Osteocyte (in vitro differentiated cells): ENCODE measurements at places on chromosomes 6 and 20. TPM values are rescaled to one million over a fixed set of nuclear protein-coding genes. Genes with fewer than 3 reads are reported as not detected.

ADTRP gene
- not detected in 2 replicates for total RNA-seq

RALGAPA2 gene
- total RNA-seq: 15.2 and 19.1 TPM in 2 replicates

DNA sequence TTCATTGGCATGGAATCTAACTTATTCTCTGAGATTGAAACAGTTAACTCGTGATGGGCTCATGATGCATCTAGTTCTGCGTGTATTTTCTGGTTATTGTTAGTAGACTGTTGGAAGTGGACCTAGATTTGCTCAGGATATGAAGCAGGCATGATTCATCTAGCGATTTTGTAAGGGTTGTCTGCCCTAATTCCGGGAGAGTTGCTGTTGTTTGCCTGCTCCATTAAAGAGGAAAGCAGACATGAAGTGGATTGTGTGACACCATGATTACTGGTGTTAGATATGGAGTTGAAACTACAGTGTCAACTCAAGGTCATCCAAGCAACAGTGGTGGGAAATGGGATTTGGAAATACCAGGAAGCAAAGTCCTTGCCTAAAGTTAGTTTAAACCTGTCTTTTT is 41.0 kb downstream of the SOX4 start:
- DNase-seq: peak; percentile 4

DNA sequence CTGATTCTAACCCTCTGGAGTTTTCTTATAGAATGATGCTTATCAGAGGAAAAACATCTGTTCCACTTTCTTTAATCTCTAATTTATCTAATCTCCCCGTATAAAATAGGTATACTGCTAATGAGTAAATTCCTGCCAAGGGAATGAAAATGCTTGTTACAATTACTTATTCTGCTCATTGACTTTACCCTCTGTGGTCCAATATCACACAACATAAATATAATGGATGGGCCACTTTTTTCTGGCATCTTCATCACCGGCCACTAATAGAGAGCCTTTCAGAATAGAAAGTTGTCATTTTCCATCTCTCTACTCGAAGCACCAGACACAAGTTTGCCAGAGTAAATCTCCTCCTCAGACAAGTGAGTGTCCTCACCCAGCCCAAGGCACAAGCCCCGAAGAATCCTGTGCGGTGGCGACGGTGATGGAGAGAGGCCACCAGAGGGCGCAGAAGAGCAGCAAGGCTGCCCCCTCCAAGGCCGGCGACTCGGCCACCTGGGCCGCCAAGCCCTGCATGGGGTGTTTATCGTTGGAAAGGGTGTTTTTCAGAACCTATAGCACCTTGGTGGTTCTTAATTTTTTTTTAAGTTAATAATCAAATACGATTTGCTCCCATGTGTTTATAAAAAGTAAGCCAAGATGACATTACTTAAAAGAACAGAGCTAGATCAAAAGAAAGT is 212.9 kb upstream of the ARID1B start:
- peak; percentile 91 for DNase-seq

DNA sequence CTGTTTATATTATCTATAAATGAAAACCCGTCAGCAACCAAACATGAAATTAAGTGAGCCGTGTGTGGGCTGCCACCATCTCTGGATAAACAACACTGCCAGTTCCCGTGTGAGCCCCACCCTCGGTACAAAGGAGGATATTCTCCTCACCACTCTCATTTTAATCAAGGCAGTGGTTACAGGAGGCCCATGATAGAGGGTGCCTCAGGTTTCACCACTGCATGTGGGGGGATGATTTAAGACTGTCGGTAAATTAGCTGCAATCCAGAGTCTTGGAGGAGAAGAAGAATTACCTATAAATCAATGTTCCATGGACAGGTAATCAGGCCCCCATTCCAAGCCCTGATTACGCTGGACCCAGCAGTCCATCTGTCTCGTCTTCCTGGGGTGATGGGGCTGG is 361.6 kb upstream of the SULF2 start:
- no peak for DNase-seq

DNA sequence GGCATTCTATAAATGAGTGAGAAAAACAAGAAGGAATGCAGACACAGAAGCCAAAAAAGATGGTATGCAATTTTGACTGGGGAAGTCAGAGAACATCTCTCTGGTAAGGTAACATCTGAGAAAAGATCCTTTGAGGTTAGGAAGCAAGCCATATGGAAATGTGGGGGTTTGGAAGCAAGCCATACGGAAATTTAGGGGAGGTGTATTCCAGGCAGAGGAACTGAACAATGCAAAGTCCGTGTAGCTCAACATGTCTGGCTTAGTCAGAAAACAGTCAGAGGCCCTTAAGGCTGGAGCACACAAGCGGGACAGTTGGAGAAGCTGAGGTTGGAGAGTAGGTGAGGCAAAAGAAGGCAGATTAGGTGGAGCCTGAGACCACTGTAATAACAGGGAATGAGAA is 35.3 kb downstream of the RALGAPA2 start:
- DNase-seq: no peak

DNA sequence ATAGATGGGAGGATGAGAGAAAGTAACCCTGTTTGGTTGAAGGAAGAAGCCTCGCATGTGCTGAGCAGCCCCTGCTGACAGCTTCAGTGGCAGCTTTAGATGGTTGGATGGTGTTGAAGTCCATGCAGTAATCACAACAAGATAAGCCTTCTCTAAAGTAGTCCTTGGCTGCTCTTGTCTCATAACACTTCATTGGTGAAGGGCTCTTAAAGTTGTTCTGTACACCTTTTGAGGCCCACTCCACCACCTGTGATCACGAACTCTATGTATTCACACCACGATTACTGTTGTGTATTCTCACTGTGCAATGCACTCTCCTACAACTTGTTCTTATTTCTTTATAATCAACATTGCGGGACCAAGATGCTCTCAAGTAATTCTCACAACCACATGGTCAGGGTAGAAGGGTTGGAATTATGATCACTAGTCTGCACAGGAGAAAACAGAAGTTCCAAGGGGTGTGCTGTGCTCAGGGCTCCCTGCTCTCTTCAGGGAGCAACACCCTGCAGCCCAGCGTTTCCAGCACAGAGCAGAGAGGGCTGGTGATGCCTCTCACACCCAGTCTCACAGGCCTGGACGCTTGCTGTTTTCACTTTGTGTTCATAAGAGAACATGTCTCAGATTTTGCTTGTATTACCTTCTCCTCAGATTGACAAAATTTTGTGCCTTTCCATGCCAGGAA is 294.4 kb downstream of the SMOC2 start:
- DNase-seq: no peak

- DNase-seq: no peak
These were observed 16.1 kb downstream of the GMPR start for GRCh38 chr6:16254535-16254934.

DZANK1 gene
- 1.9 and 2.4 TPM in 2 replicates for total RNA-seq

DEFB124 gene
- total RNA-seq: not detected in 2 replicates

DNA sequence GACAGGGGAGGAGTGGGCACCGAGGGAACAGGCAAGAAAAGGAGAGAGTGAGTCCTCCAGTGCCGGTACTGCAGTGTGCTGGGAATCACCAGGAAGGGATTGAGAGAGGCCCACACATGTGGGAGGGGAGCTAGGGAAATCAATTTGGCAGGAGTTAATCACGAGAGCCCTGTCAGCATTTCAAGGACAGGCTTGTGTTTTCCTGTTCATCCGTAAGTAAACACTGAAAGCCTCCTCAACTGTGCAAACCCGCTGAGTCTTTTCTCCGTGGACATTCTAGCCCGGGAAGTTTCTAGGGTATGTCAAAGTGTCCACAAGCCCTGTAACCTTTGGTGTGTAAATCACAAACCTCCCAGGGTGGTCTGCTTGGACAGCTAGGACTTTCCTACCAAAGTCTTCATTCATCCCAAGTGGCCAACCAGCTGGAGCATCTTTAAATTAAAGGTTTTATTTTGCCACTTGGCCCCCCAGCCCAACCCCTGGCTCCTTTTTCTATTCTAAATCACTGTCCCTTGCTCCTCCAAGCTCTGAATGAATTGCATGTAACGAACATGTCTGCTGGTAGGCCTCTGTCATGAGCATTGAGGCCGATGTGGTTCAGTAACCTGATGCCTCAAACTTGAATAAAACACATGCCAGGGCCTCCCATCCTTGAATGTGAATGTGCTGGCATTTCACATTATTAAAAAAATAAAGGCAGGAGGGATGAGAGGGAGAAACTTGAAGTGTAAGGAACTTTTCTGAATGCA is 149.1 kb downstream of the ZNF217 start:
- DNase-seq: peak; percentile 54

DNA sequence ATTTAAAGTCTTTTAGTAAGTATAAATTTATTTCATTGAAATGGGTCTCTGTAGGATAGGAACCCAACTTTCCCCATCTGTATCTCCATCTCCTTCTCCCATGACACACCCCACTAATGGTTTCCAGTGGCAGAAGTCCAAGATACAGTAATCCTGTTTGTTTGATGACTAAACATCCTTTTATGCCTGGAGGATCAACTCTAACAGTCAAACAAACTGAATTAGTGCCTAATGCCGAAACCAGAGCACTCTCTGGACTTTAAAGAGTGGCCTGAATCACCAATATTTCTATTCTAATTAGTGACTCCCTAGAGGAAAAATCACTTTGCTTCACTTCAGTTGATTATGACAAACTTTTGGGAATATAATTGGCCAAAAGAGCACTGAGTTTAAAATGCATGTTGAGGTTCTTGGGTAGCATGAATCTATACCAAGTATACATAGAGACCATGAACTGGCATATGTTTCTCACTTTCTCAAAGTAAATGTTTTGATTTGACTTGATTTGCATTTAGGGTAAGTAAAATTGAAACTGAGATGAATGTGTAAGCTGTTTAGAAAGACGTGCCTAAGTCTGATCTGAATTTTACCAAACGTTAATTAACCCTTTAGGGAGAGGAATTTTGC is 776.4 kb upstream of the NRSN1 start:
- no peak for DNase-seq

GRCh38 chr20:48421547-48421946 is 406.3 kb downstream of the PREX1 start:
- DNase-seq: no peak

DNA sequence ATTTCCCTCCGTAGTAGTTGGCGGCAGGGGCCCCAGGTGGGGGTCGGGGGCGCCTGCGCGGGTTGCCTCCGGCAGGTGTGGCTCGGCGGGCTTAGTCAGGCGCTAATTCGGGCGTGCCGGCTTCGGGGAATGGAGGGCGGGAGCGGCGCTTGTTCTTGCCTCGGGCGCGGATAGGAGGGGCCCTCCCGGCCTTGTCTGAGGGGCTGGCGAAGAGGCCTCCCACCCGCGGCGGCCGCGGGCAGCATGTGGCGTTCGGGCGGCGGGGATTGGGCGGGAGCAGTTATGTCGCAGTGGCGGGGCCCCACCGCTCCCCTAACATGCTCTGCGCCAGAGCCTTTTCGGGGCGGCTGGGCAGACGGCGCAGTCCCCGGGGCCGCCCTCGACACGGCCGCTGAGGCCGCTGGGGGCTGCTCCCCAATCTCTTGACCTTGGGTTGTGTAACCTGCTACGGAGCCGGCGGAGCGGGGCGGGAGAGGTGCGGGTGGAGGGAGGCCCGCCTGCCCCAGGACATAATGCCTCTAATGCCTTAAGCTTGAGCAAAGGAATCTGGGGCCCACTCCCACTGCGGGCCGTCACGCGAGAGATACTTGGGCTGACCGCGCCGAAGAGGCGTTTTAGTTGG is 1.1 kb downstream of the AMD1 start:
- peak; percentile 87 for DNase-seq

POPDC3 gene
- total RNA-seq: 1.6 and 2.1 TPM in 2 replicates

DNA sequence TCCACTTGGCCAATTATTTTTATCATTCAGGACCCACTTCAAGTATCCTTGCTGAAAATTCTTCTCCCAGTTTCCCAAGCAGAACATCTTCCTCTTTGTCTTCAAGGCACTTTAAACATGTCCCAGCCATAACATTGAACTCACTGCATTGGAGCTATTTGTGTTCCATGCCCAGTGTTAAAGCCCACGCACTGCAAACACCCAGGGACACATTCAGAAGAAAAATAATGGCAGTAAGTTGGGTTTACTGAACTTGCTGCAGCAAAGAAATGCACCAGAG is 1.6 kb upstream of the APMAP start:
- DNase-seq: no peak

DNA sequence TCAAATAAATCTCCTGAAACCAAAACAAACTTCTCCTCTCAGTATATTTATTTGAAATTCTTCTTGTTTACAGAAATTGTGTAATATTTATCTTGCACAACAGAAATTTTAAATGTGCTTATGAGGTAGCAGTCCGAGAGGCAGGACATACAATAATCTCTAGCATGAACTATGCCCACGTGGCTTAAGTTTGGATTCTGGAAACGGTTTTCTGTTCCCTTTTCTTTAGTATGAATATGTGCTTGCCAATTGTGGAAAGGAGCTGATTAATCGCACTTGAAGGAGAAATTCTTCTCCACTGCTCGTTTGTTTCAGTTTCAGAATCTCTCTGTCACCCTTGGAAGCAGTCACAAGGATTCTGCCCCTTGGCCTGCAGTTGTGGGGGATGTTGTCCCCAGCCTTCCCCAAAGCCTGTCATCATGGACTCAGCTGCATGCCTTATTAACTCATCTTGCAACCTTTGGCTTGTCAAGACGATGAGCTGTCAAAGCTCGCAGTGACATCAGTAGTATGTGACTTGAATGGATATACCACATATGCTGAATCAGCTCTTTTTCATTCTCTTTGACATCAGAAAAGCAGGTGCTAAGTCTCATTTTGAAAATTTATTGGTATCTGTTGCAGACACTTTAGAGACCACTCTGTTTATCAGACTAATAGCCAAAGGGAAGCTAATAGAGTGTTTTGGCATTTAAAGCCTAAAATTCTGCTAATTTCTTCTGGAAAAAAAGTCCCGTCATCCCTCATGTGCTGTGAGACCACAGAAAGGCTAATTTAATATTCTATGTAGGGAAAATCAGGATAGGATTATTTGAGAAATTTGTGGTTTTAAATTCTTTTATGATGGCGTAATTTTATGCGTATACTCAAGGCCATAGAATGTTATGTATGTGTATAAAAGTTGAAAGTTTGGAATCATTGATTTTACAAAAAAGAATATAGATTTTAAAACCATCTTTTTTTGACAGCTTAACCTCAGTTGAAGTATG is 186.8 kb downstream of the ARID1B start:
- DNase-seq: no peak

CNBD2 gene
- 3.8 and 4.6 TPM in 2 replicates for total RNA-seq

CLPSL1 gene
- total RNA-seq: not detected in 2 replicates

DNA sequence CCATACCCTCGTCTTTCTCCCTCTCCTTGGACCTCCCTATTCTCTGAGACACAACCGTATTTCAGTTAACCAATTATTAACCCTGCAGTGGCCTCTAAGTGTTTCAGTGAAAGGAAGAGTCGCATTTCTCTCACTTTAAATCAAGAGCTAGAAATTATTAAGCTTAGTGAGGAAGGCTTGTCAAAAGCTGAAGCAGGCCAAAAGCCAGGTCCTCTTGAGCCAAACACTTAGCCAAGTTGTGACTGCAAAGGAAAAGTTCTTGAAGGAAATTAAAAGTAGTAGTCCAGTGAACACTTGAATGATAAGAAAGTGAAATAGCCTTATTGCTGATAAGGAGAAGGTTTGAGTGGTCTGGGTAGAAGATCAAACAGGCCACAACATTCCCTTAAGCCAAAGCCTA is 58.3 kb downstream of the SNX9 start:
- DNase-seq: no peak
